Dermis blood vessel endothelial cell (primary cell): ENCODE measurements at places on chromosomes 2 and 18. TPM values are rescaled to one million over a fixed set of nuclear protein-coding genes. Genes with fewer than 3 reads are reported as not detected.
A peak's percentile ranks its signal among the peaks of the same experiment; 100 is the strongest.

GNLY gene
- total RNA-seq, result not detected in 2 replicates

ELOA2 gene
- not detected in 2 replicates for total RNA-seq

RESP18 gene
- not detected in 2 replicates for total RNA-seq

GRCh38 chr18:59101830-59102414 lies 37.8 kb upstream of the SEC11C start:
- no peak for DNase-seq

- DNase-seq, result no peak
Measured at GRCh38 chr18:77619525-77619924, 369.9 kb downstream of the GALR1 start.

DNA sequence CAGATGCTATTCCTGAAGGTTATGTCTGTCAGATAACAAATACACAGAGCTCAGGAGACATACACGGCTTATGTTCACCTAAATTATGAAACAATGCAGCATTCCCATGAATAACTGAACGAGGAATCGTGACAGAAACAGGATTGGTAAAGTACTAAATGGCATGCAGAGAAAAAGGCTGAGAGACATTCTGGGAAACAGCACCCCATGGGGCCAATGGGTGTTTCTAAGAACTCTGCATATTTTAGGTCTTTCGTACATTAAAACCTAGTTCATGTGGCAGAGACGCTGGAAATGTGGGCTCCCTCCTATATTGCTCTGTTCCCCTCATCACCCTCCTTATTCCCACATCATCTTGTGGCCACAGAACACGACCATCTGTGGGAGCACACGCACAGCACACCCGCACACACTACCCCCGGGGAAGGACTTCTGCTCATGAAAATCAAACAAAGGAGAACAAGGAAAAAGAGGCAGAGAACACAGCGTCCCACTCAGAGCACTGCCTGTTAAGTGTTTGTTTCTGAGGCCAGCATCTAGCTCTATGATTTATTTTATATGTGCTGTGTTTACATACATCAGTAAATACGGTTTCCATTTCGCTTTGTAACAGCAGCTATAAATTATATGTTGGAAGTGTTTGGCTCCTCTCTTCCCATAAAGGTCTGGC lies 143.6 kb downstream of the AFF3 start:
- no peak for DNase-seq

DNA sequence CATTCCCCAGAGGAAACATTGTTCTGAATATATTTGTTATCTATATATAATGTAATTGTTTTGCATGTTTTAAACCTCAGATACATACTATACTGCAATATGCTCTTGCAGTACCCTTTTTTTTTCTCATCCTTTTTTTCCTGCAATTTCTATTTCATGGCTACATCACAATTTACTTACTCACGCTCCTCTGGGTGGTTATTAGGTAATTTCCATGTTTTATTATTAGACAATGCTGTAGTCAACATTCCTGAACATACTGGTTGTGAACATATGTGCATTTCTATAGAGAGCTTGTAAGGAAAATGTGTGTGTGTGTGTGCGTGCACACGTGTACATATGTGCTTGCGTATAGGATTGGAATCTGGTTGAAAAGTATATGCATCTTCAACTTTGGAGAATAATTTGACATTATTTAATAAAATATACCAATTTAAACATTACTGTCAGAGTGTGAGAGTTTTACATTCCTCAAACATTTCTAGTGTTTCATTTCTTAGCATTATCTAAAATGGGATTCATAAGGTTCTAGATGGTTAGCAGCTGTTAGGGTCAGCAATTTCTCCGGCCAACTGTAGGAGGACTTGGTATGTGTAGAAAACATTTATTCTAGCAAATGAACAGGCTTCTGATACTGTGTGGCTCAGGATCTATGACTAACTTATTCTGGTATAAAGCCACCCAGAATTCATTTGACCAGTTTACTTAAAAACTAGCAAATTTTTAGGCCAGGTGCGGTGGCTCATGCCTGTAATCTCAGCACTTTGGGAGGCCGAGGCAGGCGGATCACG lies 22.4 kb downstream of the NCOA1 start:
- no peak for DNase-seq

DNA sequence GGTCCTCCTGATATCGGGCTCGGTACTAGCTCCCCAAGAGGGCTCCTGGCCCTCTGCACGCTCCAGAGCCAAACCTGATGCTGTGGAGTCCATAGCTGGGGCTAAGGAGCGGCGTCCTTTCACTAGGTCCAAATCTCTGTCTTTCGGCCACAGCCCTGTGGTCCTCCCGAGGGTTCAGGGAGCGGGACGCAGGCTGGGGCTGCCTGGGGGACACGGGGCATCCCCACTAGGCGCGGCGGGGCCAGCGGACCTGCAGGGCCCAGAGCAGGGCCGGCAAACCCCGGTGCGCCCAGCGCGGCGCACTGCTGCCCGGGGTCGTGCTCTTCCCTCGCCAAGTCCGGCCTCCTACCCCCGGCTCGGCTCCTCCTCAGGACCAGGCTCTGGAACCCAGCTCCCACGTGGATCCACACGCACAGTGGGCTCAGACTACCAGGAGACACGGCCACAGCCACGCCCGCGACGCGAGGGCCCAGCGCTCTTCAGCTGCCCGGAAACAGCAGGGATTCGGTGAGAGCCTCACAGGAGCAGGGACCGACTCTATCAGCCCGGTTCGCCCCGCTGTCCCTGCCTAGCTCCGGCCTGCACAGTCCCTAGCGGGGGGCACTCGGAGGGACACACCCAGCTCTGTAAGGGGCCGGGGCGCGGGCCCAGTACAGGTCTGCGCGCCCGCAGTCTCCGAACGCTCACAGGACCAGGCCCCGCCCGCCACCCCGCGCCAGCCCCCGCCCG lies 593 bp downstream of the ZNF514 start:
- peak; percentile 47 for DNase-seq

GRCh38 chr2:42246562-42246961 lies 77.4 kb downstream of the EML4 start:
- no peak for DNase-seq

- no peak for DNase-seq
Measured at GRCh38 chr2:60719331-60719730, 36.7 kb upstream of the PAPOLG start.
